Suppressor macrophage treated with lipopolysaccharide for 4 hours (primary cell): ENCODE measurements at places on chromosomes 12 and 14.

- no peak for DNase-seq
These were observed 134.1 kb downstream of the KCNA5 start for GRCh38 chr12:5177731-5178130.

DNA sequence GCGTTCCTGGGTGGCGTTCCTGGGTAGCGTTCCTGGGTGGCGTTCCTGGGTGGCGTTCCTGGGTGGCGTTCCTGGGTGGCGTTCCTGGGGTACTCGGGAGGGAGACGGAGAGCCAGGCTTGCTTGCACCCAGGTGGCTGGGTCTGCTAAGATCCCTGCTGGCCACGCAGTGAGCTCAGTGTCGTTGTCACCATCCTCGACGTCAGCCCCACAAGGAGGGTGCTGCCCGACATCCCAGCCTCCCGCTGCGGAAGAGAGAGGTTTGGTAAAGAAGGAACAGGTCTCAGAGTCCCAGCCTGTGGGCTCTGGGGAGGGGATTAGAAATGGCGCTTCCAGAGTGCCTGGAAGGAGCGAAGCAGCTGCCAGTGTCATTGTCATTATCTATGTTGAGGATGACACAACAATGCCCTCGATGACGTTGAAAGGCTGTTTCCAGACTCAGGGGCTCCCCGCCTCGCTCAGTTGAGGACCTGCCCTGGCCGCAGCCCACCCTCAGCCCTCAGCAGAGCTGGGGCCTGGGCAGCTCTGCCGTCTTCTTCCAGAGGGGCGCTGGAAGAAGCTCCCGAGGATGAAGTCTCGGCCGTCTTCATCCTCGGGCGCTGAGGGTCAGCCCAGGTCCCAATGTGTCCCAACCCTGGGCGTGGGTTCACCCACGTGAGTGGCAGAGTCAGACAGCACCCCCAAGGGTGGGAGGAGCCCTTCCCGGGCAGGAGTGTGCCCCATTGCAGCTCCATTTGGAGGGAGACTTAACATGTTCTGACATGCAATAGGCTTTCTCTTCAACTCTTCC, 328.8 kb downstream of the ADGRD1 start:
- DNase-seq = no peak

- no peak for DNase-seq
These were observed 92.0 kb downstream of the TTLL5 start for GRCh38 chr14:75752907-75753594.

GRCh38 chr12:87813476-87814234, 215.5 kb downstream of the C12orf50 start:
- no peak for DNase-seq

DNA sequence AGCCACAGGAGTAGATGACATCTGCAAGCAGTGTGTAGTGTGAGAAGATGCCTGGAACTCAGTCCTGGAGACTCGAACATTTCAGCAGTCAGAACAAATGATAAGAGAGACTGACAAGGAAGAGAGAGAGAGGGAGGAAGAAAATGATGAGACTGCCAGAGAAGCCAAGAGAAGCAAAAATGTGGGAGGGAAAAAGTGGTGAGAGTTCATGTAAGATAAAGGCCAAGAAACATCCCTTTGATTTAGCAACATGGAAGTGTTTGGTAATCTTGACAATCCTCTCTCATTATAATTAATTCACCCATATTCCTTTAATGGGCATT, 42.6 kb downstream of the LIMA1 start:
- no peak for DNase-seq

- no peak for DNase-seq
These were observed 340.2 kb downstream of the C12orf75 start for GRCh38 chr12:105670672-105671071.

GRCh38 chr12:91273560-91273959, 90.9 kb upstream of the DCN start:
- no peak for DNase-seq

DNA sequence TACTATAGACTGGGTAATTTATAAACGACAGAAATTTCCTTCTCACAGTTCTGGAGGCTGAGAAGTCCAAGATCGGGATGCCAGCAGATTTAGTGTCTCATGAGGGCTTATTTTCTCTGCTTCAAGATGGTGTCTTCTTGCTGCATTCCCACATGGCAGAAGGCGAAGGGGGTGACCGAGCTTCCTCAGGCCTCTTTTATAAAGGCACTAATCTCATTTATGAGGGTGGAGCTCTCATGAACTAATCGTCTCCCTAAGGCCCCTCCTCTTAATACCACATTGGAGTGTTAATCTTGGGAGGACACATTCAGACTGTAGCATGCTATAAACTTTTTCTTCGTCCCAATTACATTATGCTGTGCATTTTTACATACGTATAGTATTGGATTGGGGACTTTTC, 200.4 kb upstream of the ARHGAP5 start:
- no peak for DNase-seq

- DNase-seq = no peak
These were observed at the start of gene APOLD1 for GRCh38 chr12:12784911-12785814. TSS of gene APOLD1 (plus strand) at chr12:12785659. CDS start at chr12:12785692, 33 bp downstream.
